Activated gamma-delta T cell (primary cell): ENCODE measurements at places on chromosomes 3 and 15.

GRCh38 chr3:160180581-160181216, 44.5 kb upstream of the C3orf80 start:
- no peak for DNase-seq

- no peak for DNase-seq
These were observed 880 bp upstream of the ARMC8 start for GRCh38 chr3:138186221-138186620.

- no peak for DNase-seq
These were observed 251.1 kb downstream of the TJP1 start for GRCh38 chr15:29570948-29571791.

- no peak for DNase-seq
These were observed 324.1 kb downstream of the SQOR start for GRCh38 chr15:45958924-45959323.

DNA sequence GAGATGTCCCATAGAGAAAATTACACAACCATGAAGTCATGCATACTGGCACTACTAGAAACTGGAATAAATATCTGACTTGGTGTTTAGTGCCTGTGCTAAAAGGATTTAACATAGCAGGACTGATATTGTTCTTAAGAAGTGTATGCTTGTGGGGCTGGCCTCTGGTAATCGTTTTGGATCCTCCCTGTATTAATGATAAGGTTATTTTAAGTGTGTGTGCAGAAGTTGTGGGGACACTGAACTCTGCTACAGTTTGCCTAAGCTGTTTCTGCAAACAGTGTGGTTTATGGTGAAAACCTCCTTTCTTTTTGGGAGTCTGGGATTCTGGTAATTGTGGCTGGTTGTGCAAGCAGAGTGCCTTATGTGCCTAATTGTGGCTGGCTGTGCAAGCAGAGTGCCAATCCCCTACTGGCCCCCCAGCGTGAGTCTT, 120.8 kb downstream of the CLASP2 start:
- no peak for DNase-seq

GRCh38 chr3:176969506-176969905, 227.8 kb downstream of the TBL1XR1 start:
- DNase-seq = no peak

DNA sequence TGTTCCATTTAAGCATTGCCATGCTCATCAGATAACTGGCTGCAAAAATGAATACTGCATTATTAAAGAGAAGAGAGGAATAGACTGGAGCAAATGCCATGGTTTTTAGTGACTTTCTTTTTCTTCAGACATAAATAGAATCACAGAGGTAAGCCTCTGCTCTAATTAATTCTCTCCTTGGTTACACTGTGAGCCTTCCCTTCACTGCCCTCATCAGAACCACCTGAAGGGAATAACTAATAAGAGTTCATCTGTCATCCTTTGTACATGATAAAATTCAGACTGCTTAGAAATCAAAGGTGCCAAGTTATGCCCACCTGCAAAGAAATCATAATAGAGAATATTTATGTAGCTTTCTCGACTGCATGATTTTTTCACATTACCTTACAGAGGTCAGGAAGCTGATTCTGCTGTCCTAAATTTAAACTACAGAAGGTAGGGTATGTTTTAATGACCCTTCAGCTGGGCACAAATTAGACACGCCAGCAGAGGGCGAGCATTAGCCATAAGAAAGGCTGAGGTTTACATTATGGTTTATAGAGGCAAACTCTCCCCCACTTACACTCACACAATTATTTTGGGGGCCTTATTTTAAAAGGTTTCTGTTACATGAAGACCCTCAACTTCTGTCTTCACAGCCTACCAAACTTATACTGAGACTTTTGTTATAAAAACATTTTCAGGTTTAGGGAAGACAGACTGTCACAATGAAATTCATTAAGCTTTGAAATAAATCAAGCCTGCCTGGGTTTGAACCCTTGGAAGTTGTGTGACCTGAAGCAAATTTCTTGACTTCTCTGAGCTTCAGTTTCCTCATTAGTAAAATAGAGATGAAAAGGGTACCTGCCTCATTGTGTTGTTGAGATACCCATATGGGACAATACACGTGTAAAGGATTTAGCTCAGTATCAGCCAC, 15.3 kb upstream of the UNC13C start:
- DNase-seq = no peak

DNA sequence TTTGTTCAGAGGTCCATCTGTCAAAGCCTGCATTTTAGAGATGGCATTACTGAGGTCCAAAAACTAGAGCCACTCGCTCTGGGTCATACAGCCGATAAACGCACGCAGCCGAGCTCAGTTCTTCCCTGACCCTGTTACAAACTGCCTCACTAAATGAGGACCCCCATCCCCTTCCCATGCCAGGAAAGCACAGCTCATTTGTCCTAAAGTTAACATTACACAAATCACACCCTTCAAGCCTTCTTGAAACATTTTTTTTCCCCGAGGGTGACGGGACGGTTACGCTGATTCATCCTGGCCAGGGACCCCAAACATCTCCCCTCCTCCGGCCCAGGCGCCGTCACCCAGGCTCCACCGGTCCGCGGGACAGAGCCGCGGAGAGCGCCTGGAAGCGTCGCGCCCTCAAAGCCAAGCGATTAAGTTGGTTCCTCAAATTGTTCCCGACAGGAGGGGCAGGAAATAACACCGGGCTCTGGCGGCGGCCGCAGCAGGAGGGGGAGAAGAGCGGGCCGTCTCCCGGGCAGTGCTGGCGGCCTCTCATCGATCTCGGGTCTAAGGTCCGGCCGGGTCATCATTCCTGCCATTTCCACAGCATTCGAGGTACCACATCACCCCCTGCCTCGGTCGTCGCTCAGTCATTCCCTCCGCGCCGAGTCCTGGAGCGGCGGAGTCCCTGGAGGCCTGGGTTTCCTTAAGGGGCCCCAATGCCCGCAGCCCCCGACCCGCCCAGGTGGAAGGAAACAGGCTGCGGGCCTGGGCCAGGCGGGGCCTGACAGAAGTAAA, 619 bp upstream of the CMTM8 start:
- no peak for DNase-seq

GRCh38 chr15:72078887-72079286, 39.1 kb downstream of the MYO9A start:
- DNase-seq = no peak

- no peak for DNase-seq
These were observed 10.9 kb upstream of the LXN start for GRCh38 chr3:158683230-158683962.

- DNase-seq = no peak
These were observed 23.3 kb downstream of the TGFBR2 start for GRCh38 chr3:30629746-30630145.

- no peak for DNase-seq
These were observed 81.8 kb downstream of the IL20RB start for GRCh38 chr3:137039570-137039969.

- no peak for DNase-seq
These were observed 55.7 kb upstream of the ACP3 start for GRCh38 chr3:132261506-132261905.

DNA sequence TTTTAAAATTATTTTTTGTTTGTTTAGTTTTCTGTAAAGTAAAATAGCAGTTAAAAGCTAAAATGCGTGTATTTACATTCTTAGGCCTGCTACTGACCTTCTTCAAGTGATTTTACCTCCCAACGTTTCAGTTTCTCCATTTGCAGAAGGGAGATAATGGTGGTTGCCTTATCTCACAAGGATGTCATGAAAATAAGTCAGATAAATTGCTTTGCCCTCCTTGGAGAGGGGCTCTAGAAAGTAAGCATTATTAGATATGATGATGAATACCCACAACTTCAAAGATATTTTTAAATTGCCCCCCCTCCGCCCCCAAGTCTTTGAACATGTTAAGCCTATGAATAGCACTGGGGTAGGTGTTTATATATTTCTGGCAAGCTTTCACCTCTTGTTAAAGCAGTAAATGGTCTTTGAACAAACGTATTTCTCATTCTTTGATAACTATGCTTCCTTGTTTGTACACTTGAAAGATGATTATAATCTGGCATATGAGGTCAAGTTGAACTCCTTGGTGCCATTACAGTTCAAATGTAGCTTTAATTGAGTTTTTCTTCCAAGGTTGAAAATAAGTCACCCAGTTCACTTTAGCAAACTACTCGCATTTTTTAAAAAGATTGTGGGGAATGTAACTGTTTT, 6.4 kb downstream of the TERC start:
- no peak for DNase-seq

DNA sequence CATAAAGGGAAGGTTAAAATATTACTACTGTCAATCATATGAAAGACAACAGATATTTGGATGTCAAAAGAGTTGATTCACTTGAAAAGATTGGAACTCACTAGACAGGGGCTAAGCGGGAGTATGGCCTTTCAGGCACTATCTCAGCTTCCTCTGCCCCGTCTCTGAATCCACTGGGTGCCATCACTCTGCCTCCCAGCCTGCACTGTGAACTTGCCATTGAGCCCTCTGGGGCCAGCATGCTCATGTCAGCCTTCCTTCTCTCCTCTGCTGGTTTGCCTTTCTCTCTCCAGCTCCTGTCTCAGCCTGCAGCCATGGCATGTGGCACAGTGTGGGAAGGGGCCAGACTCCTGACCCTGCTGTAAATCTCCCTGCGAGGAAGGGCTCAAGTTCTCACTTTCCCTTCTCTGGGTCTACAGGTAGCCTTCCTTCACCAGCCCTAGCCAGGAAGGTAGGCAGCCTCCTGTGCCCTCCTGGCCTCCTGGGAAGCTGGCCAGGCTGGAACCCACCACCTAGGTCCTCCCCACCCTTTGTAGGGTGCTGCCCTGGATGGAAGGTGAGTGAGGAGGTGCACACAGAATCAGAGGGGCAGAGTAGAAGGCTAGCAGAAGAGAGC, 54.0 kb upstream of the SLCO2A1 start:
- DNase-seq = no peak

- no peak for DNase-seq
These were observed 151.2 kb downstream of the OPA1 start for GRCh38 chr3:193744048-193744821.

GRCh38 chr15:46416544-46416943, 781.7 kb downstream of the SQOR start:
- DNase-seq = no peak

DNA sequence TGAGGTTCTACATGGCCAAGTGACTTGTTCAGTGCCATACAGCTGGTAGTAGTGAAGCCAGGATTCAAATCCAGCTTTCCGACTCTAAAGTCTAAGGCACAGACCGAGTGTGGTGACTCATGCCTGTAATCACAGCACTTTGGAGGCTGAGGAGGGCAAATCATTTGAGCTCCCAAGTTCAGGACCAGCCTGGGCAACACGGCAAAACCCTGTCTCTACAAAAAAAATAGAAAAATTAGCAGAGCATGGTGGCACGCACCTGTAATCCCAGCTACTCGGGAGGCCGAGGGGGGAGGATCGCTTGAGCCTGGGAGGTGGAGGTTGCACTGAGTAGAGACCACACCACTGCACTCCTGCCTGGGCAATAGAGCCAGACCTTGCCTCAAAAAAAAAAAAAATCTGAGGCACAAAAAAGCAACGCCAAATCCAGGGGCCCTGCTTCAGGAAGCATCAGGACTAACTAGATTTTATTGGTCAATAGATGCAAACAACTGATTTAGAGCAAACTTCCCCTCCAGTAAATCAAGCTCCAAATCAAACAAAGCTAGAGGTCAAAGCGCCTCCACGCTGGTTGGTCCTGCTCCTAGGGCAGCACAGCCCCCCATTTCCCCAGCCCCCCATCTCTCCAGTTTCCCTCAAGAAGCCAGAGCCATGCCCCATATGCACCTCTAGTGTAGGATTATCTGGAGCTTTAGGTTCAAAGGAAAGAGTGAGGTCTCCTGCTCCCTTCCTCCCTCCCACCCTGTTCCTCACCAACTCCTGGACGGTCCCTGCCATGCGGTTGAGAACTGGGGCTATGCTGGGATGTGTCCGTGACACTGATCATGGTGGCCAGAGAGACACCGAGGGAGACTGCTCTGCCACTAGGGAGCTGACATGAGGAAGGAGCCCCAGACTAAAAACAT, 2.9 kb upstream of the TNK2 start:
- no peak for DNase-seq

DNA sequence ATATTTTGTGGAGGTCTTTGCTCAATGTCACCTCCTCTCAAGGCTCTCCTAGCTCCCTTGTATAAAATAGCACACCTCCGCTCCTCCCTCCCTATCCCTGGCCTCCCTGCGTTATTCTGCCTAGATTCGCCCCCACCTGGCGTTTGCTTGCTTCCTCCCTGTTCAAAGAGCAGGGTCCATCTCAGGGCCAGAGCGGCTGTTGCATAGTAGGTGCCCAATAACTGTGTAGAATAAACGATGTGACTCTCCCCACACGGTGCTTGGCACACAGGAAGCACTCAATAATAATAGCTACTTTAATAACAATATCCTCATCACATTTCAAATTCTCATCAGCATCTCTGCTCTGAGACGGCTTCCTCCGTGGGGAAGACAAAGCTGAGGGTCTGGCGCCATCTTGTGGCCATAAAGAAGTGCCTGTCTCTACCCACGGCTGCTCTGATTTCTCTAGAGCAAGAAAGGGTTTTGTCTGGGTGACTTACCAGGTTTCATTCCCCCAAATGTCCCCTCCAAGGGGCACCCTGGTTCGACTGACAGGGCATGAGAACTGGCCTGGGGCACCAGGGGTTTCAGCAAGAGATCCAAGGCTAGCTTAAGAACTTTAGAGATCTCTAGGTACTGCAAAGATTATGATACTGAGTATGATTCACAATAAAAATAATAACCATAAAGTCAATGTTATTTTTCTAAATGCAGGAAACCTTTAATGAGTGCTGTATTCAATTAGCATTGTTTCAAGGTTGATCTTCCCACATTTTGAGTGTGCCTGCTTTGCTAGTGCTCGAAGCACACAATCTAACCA, 16.1 kb downstream of the CD276 start:
- no peak for DNase-seq

- DNase-seq = no peak
These were observed 479.0 kb downstream of the FOXP1 start for GRCh38 chr3:71104556-71104955.

- DNase-seq = no peak
These were observed 2.0 kb downstream of the OR4F15 start for GRCh38 chr15:101813803-101814534.

DNA sequence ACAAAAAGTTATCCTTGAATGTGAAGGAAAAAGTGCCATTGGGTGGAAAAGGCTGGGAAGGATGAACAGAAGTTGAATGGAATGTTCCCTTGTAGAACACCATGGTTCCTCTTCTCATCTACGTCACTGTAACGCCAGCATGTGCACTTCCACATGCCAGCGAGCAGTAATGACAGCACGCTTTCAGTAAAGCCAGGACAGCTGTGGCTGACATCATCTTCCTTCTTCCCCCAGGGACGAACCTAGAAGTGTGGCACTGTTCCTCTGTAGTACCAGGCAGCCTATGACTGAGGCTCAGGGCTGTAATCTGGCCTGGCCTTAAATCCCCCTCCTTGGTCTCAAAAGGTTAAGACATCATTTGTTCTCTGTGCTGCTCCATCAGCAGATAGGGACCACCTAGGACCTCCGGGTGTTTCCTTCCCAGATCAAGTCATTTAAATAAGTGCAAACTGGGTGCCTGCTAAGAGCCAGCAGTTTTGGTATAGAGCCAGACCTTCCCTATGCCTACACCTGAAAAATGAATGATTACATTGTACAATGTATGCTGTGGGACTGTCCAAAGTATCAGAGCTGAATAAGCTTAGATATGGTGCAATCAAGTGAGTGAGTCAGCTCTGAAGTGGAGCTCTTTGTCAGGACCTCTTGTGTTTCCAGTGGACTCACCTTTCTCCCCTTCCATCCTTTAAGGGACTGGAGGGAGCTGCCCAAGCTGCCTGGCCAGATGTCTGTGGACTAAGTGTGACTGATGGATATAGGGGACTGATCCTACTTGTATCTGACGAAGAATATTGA, 5.6 kb upstream of the SRPRB start:
- no peak for DNase-seq

GRCh38 chr3:29332195-29332637, 51.3 kb downstream of the RBMS3 start:
- DNase-seq = no peak
